Activated CD4-positive, alpha-beta T cell treated with anti-CD3 and anti-CD28 coated beads, Interleukin-2, Interleukin-4, amounts not matched to agents 100 ng/mL and 50 ng/mL, durations not matched to agents 16 hours and 8 hours (primary cell): ENCODE measurements at places on chromosomes 7 and 10.
A peak's percentile ranks its signal among the peaks of the same experiment; 100 is the strongest.

DNA sequence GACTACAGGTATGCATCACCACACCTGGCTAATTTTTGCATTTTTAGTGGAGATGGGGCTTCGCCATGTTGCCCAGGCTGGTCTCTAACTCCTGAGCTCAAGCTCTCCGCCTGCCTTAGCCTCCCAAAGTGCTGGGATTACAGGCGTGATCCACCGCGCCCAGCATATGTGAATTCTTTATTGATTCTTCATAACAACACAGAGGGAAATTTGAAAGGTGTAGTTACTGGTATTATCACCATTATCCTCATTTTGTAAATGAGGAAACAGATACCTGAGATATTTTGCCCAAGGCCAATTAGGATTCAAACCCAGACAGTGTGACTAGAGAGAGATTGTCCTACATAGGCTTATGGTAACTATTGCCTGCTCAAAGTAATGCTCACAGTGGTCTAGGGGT, 22.6 kb downstream of the TCF7L2 start:
- DNase-seq = no peak

GRCh38 chr10:58414270-58415041, 29.2 kb downstream of the TFAM start:
- DNase-seq = no peak

GRCh38 chr10:8829592-8829991, 775.1 kb downstream of the GATA3 start:
- no peak for DNase-seq

- no peak for DNase-seq
Observed at GRCh38 chr7:81248420-81248819, 329.6 kb upstream of the SEMA3C start.

DNA sequence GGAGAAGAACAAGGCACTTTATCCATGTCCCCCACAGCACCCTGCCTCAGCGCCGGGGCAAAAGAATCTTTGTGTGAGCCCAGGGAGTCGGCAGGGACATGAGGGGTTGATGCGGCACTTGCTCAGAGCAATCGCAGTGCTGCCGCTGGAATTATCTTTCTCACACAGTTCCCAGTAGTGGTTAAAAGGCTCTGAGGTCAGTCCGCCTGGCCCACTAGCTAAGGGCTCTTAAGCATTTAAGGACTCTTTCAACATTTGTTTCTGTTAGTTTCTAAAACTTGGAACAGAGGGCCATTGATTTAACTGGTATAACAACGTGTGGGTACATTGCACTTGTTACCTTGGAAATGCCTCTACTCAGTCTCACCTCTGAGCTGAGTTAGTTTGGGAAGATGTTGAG, 208.0 kb upstream of the C7orf33 start:
- DNase-seq = no peak

- peak; percentile 6 for DNase-seq
Observed at GRCh38 chr7:70346844-70347462, 748.7 kb downstream of the AUTS2 start.

- DNase-seq = no peak
Observed at GRCh38 chr10:128498378-128498730, 372.1 kb upstream of the MKI67 start.

DNA sequence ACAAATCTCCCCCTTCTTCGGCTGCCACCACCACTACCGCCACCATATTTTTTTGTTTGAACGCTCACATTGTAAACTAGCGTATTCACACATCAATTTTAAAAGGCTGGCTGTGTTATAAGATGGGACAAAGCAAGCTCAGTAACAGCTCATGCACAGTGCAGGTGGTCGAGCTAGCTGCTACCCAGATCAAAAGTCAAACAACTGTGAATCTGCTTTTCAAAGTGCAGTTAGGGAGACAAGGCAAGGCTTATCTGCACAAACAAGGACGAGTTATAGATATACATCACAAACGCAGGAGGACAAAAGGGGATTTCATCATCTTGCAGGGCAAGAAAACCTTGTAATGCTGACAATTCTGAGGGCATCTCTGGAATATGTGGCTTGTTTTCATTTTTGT, 231.6 kb downstream of the VTI1A start:
- DNase-seq = no peak

GRCh38 chr7:140229101-140229525, 52.3 kb upstream of the KDM7A start:
- DNase-seq = no peak

DNA sequence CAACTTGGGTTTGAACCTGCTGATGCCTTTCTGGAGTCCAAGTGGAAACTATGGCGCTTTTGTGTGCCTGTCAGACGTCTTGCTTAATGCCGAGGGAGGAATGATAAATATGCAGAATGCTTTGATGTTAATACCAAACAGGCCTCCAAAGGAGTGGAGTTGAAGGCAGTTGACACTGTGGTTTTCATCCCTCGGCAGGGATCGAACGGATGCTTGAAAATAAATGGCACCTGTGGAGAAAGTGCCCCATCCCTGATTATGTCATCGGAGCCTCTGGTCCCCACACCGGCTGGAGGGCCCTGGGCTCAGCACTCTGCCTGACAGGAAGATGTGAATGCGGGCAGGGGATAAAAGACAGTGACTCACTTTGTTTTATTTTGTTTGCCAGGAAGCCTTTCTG, 148.7 kb upstream of the GPR26 start:
- DNase-seq = no peak

- no peak for DNase-seq
Observed at GRCh38 chr10:11435581-11435981, 175.9 kb downstream of the USP6NL start.

GRCh38 chr7:142733271-142733670, 16.0 kb upstream of the PRSS1 start:
- no peak for DNase-seq

DNA sequence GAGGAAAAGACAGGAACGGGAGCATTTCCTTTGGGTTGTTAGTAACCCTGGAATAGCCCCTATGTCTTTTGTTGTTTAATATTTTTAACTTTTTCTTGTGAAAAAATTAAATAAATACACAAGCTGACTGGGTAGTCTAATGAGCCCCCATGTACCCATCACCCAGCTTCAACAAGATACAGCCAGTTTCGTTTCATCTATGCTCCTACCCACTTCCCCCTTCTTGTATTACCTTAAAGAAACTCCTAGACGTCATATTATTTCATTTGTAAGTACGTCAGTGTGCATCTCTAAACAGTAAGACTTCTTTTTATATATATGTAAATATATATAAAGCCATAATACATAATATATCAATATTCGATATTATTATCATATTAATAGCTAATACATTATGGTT, 42.8 kb upstream of the NUB1 start:
- no peak for DNase-seq

DNA sequence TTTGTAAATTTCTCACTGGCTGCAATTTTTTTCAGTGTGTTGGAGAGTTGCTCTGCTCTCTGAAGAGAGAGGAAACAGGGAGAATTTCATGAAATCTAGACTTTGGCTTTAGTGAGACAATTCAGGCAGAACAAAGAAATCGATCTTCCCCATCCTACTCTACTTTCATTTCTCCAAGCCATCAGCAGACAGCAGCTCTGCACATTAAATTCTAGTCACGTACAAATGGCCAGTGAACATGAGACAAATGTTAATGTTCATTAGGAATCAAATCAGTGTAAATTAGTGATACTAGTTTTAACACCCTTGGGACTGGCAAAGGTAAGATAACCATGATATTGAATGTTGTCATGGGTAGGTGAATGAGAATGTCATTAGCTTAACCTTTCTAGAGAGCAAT, 140.8 kb downstream of the ANLN start:
- no peak for DNase-seq

- no peak for DNase-seq
Observed at GRCh38 chr7:45479781-45480180, 94.4 kb upstream of the ADCY1 start.

GRCh38 chr7:1889556-1890181, 219.6 kb downstream of the ELFN1 start:
- DNase-seq = no peak

DNA sequence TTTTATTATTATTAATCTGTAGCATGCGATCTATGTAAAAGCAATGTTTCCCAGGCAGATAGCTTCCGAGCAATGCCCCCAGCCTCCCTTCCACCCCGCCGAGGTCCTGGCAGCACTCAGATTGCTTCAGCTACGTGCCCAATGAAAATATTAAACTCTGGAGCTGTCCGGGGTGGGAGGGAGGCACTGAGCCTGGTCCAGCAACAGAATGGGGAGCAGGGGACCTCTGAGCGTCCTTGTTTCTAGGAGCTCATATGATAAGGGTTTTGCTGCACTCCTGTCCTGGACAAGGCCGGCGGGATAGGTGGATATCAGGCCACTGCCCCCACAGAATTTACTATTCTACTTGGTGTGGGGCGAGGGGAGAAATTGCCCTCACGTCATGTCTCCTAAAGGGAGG, 44.5 kb upstream of the CDK1 start:
- no peak for DNase-seq

GRCh38 chr7:27992097-27992496, 188.5 kb downstream of the JAZF1 start:
- no peak for DNase-seq
